ENCODE measurements at places on chromosomes 16 and 17.

- DNase-seq, result no peak
Observed at GRCh38 chr17:1965556-1966273, 59.4 kb downstream of the RTN4RL1 start.

- no peak for DNase-seq
Observed at GRCh38 chr16:10605636-10606035, 25.2 kb upstream of the EMP2 start.

DNA sequence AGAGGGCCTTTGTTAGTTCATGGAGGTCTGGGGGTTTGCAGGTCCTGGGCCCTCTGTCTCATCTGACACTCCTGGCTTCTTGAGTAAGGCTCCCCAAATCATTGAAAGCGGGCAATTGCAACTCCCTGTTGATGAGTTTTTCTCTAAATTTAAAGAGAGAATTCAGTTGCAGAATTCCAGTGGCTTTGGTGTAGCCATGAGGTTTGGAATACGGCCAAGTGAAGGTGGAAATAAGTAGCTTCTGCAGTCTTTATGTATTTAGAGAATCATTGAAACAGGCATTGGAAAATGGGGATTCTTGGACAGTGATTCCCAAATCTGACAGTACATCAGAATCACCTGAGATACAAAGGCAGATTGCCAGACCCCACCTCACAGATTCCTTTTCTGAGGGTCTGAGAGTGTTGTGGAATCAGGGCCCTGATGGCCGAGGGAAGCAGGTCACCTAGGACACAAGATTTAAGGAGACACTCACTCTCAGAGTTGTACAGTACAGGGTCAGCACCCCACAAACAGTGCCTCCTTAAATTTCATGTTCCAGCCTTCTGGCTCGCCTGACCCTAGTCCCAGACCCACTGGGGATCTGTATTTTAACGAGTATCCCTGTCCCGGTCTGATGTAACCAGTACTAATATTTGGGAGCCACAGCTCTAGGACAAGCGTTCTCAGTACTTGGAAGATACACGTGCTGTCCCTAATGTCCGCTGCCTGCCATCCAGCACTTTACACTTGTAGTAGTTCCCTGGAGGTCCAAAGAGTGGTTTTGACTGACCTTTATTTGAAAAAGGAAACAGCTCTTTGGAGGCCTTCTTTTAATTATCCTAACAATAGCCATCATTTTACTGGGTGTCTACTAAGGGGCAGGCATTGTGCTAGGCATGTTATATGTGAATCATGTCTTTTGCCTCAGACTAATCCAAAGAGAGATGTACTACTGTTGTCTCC, 37.8 kb downstream of the YPEL2 start:
- DNase-seq, result no peak

DNA sequence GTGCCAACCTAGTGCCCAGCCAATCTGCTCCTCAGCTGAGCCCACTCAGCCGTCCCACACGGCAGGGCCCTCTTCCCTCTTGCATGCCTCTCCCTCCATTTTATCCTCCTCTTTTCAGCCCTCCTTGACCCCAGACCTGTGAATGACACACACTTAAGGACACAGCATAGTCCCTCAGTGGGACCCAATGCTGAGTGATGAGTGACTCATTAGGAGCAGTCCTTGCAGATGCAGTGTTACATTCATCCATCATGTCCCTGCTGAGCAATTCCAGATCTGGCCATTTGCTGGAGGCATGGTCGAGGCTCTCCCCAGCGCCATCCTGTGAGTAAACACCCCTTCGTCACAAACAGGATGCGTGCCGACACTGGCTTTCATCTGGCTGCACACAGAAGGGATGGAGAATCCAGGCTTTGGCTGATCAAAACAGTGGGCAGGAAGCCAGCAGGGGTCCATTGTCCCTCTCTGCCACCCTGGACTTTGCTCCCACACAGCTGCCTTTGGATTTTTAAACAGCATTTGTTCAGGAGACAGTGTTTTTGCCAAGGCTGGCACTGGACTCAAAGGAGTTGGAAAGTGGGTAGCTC, 122.6 kb downstream of the AXIN2 start:
- peak; percentile 63 for DNase-seq

Data from NCI-H146 (cell line).